ENCODE measurements at places on chromosomes 5 and 9.

- DNase-seq = no peak
Observed at GRCh38 chr9:94645901-94646300, 6.6 kb upstream of the FBP1 start.

GRCh38 chr5:153342487-153342886 lies 148.0 kb upstream of the GRIA1 start:
- no peak for DNase-seq

- DNase-seq = no peak
Observed at GRCh38 chr5:87722286-87722685, 309.6 kb upstream of the CCNH start.

- DNase-seq = no peak
Observed at GRCh38 chr9:34392511-34392910, 15.8 kb upstream of the MYORG start.

GRCh38 chr5:173642895-173643481 lies 26.5 kb upstream of the BOD1 start:
- no peak for DNase-seq

- no peak for DNase-seq
Observed at GRCh38 chr5:116395226-116395625, 179.4 kb downstream of the SEMA6A start.

DNA sequence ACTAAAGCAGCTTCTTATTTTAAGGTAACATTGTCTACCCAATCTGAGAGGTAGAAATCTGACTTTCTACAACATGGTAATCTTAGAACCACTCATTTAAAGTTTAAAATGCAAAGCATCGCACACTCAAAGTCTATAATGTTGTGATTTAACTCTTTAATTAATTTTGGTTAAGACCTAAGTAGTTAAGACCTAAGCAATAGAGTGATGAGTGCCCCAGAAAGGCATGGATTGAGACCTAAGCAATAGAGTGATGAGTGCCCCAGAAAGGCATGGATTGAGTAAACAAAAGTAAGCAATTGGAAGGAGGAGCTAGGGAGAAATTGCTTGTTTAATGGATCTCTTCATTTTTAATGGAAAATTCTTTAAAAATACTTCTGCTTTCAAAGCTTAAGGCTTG lies 86.8 kb downstream of the NLN start:
- DNase-seq = no peak

DNA sequence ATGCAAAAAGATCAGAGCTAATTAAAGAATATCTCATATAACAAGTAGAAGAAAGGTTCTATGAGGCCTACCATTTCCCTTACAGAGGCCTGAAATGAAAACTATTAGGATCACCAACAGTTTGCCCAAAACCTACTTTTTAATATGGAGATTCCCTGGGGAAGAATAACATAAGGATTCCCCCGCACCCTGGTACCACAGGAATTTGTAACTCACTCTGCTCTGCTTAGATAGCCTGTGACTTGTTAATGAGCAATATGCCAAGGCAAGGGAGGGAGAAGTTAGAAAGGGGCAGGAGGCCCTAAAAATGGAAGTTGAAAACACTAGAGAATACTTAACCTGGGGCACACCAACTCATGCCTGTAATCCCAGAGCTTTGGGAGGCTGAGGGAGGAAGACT lies 107.0 kb downstream of the CDH6 start:
- DNase-seq = no peak

DNA sequence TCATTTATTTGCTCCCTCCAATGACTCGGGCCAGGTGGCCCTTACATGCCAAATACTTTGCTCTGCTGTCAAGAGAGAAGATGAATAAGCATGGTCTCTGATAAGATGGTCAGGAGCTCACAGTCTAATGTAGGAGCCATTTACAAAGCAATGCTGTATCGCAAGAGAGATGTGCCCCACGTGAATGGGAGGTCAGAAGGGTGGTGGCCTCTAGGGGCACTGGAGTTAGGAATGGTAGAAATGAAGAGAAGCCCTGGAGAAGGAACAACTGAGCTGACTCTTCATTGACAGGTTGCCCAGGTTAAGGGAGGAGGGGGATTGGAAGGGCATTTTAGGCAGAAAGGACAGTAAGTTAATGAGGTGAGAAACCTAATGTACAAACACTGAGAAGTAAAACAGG lies 286.5 kb downstream of the KCTD16 start:
- no peak for DNase-seq

DNA sequence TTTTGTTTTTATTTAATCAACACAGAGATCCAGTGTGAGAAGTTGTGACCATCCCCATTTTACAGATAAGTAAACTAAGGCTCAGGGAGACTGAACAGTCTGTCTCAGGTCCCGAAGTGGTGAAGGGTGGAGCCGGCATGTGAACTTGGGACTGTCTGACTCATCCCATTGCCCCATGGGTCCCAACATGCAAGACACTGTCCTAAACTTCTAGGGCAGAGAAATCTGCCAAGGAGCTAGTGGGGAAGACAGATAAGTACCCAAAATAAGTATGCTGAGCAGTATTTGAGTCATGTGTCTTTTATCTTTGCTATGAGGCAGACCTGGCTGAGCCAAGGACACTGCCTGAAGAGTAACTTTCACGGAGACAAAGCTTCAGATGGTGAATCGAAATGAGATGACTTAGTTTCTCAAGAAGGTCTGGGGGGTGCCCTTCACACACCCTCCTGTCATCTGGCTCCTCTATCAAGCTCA lies 64.3 kb upstream of the SLC25A51 start:
- no peak for DNase-seq

- no peak for DNase-seq
Observed at GRCh38 chr9:128913995-128914772, 6.6 kb upstream of the PHYHD1 start.

GRCh38 chr5:6197427-6197826 lies 180.9 kb downstream of the MED10 start:
- DNase-seq = no peak

GRCh38 chr9:7520396-7520795 lies 279.2 kb downstream of the DMAC1 start:
- DNase-seq = no peak

GRCh38 chr5:26148569-26149107 lies 889.7 kb downstream of the CDH9 start:
- DNase-seq = no peak

- no peak for DNase-seq
Observed at GRCh38 chr9:93048566-93049448, 9.7 kb upstream of the SUSD3 start.

DNA sequence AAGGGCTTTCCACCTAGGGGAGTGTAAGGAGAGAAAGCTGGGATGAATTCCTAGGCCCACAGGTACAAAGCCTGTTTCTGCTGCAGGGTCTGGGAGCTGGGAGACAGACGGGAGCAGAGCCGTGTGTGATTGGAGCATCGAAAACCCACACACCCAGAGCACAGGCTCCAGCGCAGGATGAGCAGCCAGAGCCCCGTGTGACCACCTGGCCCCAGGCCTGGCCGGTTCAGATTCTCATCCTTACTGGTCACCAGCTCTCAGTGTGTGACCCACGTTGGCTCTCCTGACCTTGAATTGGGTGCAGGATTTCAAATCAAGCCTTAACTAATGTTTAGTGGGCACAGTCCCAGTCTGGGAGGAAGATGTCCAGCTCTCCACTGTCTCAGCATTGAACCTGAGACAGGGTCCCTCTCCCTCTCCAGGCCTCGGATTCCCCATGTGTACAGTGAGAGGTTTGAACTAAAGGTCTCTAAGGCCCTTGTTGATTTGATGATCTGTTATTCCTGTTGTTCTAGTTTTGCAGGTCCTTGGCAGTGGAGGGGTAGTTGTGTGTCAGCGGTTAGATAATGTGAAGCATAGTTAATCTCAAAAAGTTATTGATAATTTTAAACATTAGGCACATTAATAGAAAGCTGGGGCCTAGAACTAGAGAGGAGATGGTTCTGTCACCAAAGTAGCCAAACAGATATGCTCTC lies 50.1 kb downstream of the PPARGC1B start:
- DNase-seq = no peak

DNA sequence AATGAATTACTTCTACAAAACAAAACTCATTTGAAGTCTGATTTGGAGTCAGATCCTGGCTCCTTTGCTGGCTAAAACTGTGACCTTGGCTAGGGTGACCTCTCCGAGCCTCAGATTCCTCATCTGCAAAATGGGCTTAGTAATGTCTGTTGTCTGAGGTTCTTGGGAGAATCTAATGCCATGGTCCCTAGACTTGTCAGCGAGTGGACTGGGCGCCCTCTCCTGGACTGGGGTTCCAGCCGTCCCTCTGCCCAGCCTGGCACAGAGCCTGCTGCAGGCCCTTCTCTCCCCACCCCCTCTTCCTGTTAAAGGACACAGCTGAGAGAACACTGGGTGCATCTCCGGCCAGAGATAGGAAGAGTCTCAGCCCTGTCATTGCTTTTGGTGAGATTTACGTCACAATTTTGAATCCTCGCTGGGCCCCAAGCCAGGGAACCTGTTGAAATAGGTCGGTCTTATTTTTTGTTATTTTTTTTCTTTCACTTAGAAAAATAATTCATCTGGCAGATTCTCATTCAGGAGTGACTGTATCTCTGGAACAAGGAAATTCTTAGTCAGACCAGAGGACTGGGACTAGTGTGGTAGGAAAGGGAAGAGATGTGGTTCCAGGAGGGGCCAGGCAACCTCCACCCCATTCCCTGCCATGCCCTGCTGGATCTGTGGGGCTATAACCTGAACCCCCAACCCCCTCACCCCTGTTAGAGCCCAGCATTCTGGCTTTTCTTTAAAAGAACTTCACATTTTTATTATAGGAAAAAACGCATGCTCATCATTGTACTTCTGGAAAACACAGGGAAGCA lies 48.2 kb upstream of the RPL26L1 start:
- no peak for DNase-seq

GRCh38 chr5:124664287-124664686 lies 82.2 kb downstream of the ZNF608 start:
- DNase-seq = no peak

- no peak for DNase-seq
Observed at GRCh38 chr5:9658706-9659105, 28.6 kb upstream of the TAS2R1 start.

GRCh38 chr9:26574898-26575440 lies 317.6 kb downstream of the CAAP1 start:
- no peak for DNase-seq

GRCh38 chr9:128160603-128160987 lies 530 bp downstream of the BBLN start:
- no peak for DNase-seq

- no peak for DNase-seq
Observed at GRCh38 chr9:117963493-117964090, 259.4 kb downstream of the TLR4 start.

GRCh38 chr5:175523292-175523691 lies 44.9 kb downstream of the SFXN1 start:
- no peak for DNase-seq

DNA sequence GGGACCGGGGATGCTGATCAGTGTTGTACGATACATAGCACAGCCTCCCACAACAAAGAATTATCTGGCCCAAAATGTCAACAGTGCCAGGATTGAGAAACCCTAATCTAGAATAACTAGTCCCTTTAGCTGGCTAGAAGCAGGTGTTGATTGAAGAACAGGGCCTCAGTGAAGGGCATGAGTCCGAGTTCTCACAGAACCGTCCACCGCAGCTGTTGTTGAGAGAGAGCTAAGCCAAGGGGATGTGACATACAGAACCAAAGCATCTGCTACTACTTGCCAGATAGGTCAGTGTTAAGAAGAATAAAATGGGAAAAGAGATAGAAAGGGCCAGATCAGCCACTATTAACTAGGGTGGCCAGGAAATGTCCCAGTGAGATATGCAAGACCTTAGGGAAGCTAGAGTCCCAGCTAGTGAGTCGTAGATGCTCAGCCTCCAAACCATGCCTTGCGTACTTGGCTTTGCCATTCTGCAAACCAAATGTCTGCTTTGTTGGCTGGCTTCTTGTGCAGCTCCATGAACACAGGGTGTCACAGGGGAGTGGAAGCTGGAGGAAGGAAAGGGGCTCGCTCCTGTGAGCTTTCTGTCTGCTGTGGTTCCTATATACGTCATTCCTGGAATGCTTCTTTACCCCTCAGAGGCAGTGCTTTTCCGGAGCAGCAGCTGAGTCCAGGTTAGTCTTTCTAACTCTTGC lies 68.9 kb downstream of the FBXO38 start:
- no peak for DNase-seq

- DNase-seq = peak; percentile 18
Observed at GRCh38 chr9:135081731-135082130, 5.7 kb upstream of the OLFM1 start.

DNA sequence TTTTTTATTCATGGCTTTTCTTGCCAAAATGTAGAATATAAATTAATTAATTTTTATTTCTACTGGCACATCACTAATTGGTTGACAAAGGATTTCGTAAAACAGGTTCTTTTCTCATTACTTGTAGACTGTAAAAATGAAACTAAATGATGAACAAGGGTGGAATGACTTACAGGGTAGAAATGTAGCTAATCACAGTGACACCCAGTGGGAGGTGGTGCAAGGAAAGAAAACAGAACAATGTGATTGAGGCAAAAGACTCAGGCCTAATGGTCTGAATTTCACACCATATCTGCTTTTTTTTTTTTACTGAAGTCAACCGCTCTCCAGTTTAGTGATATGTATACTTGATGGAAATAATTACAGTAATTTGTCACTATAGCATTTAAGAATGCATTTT lies 28.9 kb downstream of the GABRG2 start:
- no peak for DNase-seq

GRCh38 chr5:125236007-125236406 lies 489.6 kb upstream of the ZNF608 start:
- no peak for DNase-seq

GRCh38 chr9:123282362-123283047 lies 14.1 kb upstream of the STRBP start:
- no peak for DNase-seq

- DNase-seq = no peak
Observed at GRCh38 chr9:33415501-33416038, 13.2 kb upstream of the AQP7 start.

DNA sequence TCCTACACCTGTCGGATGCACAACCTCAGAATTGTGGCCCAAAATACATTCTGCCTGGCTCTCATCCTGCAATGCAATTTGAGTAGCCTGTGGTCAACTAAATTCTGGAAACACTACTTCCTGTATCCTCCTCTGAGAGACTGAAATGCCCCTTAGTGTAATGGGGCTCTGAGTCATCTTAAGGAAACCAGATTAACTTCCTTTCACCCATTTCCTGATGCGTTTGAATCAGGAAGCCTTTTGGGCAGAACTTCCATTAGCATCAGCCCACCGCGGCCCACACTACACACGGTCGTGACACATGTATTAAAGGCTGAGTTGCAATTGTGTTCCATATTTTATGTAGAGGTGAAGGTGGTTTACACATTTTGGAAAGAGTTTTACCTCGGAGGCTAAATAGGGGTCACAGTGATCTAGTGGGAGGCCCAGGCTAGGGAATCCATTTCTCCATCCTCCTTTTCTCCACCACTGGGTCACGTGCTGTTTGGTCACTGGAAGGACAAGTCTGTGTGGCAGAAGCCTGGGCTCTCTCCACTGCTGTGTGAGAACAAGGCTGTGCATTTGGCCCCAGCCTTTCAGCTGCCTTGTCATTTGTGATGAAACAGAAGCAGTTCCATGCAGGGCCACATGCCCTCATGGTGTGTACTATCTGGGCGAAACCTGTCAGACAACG lies 55.9 kb downstream of the DAP start:
- no peak for DNase-seq

GRCh38 chr5:56212130-56212879 lies 20.8 kb downstream of the ANKRD55 start:
- no peak for DNase-seq

GRCh38 chr9:5042661-5043178 lies 57.6 kb downstream of the JAK2 start:
- DNase-seq = no peak

All from left hindlimb (tissue), 1 donor.